ENCODE measurements at places on chromosomes 12 and 14.

GRCh38 chr14:37252434-37252833, 54.7 kb downstream of the MIPOL1 start:
- no peak for DNase-seq

DNA sequence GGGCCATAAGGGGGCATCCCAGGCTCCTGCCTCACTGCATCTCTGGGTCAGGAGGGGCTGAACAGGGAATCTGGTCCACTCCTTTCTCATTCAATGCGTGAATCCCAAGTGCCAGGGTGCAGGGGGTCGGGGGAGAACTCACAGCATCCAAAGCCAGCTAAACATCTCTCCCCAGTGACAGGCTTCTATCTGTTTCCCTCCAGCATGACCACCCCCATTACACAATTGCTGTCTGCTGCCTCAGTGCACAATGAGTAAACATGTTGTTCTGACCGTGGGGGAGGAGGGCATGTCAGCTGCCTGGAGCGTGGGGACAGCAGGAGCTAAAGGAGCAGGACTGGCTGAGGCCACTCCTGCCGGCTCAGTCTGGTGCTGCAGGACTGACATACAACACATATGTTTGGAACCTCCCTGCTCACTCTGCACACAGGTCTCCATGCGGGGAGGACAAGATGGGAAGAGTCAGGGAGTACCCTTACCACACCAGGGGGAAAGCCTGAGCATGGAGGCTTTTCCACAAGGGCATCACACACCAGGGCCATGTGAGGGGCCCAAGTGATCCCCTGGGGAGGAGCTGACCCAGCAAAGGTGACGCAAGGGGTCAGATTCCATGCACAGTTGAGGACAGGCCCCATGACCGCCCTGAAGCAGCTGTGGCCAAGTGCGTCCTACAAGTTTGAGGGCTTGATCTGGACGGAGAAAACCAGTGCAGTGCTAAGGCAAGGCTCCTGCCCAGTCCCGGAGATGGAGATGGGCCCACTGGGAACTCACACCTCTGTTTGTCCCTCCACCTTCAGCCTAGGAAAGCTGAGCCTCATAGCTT, 1.4 kb downstream of the TNS2 start:
- peak; percentile 80 for DNase-seq

DNA sequence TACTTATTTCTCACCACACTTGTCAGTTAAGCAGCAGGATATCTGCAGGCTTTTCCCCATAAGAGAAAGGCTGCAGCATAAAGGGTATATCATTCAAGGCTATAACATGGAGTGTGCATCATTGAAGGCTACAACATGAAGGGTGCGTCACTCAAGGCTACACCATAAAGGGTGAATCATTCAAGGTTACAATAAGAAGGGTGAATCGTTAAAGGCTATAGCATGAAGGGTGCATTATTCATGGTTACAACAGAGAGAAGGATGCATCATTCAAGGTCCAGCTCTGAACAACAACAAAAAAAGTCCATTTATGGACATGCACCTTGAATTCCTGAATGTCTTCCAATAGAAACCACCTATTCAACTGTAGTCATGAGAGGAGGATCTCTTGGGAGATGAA, 32.8 kb upstream of the LUM start:
- no peak for DNase-seq

DNA sequence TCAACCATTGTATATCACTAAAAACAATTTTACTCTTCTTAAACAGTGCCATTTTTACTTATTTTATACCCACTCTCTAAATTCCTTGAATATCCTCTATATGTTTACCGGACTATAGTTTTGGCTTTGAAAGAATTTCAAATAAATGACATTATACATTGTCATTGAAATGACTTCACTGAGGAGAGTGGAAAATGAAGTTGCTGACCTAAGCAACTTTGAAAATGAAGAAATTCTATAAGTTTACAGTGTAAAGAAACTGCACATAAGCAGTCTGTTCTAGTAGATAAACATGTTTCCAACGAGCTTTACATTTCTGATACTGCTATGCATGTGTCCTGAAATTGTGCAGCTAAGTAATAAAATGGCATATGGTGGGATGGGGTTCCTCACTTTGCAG, 1094.0 kb downstream of the TMEM121 start:
- no peak for DNase-seq

- DNase-seq: no peak
These were observed 586.3 kb downstream of the LRFN5 start for GRCh38 chr14:42192738-42193653.

DNA sequence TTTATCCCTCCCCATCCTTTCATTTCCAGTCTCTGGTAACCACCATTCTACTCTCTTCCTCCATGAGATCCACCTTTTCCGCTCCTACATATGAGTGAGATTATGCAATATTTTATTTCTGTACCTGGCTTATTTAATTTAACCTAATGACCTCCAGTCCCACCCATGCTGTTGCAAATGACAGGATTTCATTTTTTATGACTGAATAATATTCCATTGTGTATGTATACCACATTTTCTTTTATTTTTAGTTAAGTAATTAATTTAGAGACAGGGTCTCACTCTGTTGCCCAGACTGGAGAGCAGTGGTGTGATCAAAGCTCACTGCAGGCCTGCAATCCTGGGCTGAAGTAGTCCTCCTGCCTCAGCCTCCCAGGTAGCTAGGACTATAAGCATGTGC, 2.6 kb downstream of the LRRK2 start:
- DNase-seq: no peak

DNA sequence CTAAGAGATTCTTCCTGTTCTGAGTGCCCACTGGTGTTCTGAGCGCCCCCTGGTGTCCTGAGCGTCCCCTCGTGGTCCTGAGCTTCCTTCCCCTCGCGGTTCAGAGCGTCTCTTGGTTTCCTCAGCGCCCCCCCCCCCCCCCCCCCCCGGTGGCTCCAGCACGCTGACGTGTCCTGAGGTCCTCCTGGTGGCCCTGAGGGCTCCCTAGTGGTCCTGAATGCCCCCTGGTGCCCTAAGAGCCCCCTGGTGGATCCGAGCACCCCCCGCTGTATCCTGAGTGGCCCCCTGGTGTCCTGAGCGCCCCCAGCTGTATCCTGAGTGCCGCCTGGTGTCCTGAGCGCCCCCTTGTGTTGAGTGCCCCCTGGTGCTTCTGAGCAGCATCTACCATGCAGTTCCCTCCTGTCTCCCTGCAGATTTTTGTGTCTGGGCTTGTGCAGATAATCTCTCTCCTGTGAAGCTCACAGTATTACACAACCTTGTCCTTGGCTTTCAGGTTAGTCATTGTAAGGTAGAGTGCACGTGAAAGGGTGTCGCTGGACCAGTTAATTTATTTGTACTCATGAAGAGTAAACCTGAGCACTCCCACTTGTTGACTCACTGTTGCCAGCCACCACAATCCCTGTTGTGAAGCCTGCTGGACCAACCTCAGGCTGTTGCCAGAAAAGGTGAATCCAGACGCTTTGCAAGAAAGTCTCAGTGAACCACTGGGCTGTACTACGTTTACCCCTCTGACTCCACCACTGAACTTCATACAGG, 1168.4 kb downstream of the TMEM121 start:
- DNase-seq: no peak

- no peak for DNase-seq
These were observed 5.0 kb upstream of the NPAS3 start for GRCh38 chr14:32933629-32934072.

DNA sequence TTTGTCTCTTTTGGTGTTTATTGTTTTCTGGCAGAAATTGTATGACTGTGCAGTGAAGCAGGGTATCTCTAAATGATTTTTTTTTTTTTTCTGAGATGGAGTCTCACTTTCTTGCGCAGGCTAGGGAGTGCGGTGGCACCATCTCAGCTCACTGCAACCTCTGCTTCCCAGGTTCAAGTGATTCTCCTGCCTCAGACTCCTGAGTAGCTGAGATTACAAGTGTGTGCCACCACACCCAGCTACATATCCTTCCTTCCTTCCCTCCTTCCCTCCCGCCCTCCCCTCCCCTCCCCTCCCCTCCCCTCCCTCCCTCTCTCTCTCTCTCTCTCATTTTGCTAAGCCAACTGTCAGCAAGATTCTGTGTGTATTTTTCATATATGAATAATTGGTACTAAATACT, 94.4 kb downstream of the PPHLN1 start:
- DNase-seq: no peak

GRCh38 chr12:6226679-6227051, 26.5 kb downstream of the CD9 start:
- DNase-seq: no peak

DNA sequence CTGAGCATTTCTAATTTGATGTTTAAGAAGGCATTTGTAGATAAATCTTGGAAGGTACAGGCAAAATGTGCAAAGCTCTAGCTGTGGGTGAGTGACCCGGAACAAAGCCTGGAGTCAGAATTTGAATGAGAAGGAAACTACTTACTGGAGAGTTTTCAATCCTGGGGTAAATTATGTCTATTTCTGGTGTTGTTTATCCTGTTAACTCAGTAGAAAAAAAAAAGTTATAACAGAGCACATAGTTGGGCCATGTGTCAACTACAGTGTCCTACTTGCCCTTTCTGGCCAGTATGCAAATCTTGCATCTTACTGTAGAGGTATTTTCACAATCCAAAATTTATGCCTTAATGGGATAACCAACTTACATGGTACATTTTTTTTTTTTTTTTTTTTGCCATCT, 182.3 kb downstream of the SYNE2 start:
- peak; percentile 22 for DNase-seq

DNA sequence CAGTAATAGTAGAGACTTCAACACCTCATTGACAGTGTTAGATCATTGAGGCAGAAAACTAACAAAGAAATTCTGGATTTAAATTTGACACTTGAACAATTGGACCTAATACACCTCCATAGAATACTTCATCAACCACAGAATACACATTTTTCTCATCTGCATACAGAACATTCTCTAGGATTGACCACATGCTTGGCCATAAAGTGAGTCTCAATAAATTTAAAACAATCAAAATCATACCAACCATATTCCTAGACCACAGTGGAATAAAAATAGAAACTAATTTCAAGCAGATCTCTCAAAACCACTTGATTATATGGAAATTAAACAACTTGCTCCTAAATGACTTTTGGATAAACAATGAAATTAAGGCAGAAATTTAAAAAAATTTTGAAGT, 82.3 kb downstream of the SLC38A4 start:
- DNase-seq: no peak

DNA sequence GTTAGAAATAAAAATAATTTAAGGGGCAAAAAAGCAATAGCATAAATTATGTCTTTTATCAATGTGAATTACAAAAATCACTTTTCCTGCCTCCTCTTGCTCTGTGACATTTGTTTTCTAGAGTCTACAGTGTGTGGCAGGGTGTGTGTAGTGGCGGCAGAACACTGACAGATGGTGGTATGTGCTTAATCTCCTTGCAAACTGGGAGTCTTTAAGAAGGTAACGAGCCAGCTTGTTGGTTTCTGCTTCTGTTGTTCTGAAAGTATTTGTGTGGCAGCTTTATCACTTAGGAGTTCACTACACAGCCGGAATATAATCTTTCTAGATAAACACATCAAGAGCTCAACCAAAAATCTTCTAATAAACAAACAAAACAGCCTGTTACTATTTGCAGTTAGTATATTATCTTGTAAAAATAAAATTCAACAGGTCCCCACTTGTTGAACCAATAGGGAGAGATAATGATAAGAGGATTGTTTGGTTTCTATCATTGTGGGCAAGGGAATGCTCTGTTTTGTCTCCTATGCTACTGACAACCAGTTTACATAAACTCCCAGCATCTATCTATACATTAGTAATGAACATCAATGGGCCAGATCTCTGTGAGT, 13.0 kb downstream of the CDKL1 start:
- DNase-seq: no peak

DNA sequence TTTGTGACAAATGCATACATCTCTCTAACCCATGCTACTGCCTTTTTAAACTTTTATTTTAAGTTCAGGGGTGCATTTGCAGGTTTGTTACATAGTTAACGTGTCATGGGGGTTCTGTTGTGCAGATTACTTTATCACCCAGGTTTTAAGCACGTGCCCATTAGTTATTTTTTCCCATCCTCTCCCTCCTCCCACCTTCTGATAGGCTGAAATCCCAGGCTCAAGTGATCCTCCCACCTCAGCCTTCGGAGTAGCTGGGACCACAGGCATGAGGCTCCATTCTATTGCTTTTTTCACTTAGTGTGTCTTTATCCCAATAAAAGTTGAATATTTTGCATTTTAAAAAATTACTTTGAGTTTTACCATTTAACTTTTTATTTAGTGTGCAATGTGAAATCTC, 68.9 kb downstream of the BAZ1A start:
- no peak for DNase-seq

- no peak for DNase-seq
These were observed 7.7 kb upstream of the KRT82 start for GRCh38 chr12:52413782-52414345.

GRCh38 chr12:88889326-88890110, 309.2 kb upstream of the KITLG start:
- DNase-seq: no peak

GRCh38 chr12:59194794-59195193, 274.5 kb upstream of the LRIG3 start:
- no peak for DNase-seq

DNA sequence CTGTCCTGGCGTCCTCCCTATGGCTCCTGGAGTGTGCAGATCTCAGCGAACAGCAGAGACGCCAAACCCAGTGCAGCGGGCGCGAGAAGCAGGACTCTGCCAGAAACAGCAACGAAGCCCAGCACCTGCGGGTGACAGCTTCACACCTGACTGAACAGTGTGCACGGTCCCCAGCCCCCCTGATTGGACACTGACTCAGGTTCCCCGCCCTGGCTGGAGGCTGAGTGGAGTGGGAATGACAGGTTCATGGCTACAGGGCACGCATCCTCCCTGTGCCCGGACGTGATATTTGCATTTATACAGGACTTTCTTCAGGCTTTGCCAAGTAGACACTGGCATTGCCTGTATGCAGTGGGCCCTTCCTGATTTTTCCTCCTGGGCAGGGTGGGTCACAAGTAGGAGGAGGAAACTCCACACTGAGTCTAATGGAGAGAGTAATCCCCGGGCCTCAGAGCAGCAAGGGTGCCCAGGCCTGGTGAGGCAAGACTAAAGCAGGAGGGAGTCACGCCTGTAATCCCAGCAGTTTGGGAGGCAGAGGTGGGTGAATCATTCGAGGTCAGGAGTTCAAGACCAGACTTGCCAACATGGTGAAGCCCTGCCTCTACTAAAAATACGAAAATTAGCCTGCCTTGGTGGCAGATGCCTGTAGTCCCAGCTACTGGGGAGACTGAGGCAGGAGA, 71.6 kb downstream of the ASCL4 start:
- no peak for DNase-seq

GRCh38 chr14:97788846-97789526, 991.8 kb downstream of the VRK1 start:
- no peak for DNase-seq

DNA sequence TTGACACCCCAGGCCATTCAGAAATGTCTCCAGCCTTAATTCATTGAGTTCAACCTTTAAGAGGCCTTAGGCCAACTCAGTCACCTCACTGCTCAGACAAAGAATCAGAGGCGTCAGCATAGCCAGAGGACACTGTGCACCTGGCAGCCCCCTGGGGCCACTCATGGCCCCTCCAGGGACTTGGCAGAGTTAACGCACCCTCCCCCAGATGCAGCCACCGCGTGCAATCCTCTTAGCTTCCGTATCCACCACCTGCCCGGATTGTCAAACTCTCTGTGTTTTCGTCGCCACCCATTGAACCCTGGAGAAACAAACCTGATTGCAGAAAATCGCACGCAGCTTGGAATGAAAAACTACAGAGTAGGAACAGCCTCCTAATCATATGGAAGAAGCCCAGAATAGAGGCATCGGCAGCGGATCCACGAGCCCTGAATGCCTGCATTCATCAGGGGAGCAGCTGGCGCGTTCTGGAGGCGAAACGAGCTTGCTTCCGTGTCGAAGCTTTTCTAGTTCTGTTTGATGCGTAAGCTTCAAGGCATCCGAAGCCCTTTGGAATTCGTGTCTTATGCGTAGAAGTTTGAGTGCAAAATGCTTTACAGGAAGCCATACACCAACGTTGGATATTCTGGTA, 22.4 kb downstream of the BRI3BP start:
- DNase-seq: no peak
